Foreskin fibroblast (primary cell): ENCODE measurements at places on chromosomes 5 and 9.

GRCh38 chr9:128825923-128826700 is 3.5 kb downstream of the SPOUT1 start:
- DNase-seq = no peak

DNA sequence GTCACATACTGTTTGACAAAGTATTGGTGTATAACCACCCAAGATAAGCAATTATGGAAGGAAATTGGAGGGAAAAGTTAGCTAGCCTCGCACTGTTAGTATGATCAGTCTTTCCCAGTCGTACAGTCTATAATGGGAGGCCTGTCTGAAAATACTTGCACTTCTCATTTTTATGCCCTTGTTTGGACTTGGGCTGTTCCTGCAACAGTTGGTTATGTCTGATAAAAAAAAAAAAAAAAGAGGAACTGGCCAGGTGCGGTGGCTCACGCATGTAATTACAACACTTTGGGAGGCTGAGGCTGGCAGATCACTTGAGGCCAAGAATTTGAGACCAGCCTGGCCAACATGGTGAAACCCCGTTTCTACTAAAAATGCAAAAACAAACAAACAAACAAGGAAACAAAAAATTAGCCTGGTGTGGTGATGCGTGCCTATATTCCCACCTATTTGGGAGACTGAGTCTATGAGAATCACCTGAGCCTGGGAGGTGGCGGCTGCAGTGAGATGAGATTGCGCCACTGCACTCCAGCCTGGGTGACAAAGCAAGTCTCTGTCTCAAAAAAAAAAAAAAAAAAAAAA is 58.3 kb upstream of the ANKRD33B start:
- DNase-seq = no peak

DNA sequence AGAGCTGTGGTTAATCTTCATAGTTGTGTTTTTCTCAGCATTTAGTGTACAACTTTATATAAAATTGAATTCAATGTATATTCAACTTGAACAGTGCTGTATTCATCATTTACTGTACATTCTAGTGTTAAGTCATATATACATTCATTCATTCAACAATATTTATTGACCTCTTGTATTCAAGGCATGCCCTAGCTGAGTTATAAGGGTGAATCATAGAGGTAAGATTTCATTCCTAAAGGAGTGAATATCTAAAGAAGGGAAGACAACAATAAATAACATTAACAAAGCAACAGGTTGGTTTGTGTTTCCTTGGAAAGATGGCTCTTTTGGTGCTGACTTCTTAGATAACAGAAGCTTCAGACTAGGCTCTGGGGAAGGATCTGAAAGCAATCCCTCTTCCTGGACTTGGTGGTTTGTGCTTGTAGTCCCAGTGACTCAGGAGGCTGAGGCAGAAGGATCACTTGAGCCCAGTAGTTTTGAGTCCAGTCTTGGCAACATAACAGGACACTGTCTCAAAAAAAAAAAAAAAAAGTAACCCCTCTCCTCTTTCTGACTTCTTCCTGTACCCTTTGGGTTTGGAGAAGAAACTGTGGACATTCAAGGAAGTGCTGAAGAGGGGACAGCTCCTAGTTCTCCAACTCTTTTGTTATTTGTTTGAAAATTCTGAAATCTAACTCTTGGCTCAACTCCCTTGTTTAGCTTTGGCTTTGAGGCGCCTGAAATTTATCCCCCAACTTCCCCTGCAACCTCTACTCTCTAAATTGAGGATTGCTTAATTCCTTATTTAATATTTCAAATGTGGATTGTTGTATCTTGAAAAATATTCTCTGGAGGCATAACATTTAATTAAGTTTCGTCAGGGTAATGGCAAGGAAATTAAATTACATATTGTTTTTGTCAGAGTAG is 80.2 kb downstream of the OSTF1 start:
- DNase-seq = peak; percentile 8

GRCh38 chr9:90499761-90500160 is 142.9 kb downstream of the DIRAS2 start:
- DNase-seq = no peak

GRCh38 chr5:150612405-150612804 is 28.1 kb upstream of the SYNPO start:
- DNase-seq = no peak

DNA sequence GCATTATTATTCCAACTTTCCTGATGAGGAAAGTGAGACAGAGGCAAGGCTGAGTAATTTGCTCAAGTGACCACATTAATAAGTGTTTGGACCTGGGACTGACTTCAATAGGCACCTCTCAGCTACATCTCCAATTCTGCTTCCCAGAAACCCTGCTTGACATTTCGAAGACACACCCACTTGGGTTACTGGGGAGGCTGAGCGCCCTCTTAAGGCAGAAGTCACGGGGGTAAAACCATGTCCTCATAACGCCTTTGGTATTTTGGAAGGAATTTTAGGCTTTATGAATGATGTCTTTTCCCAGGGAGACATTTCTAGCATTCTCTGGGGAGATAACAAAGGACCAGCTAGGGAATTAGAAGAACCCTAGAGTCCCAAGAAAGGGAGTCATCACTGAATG is 53.3 kb downstream of the TRPC7 start:
- no peak for DNase-seq

- no peak for DNase-seq
Measured at GRCh38 chr5:175521313-175521833, 43.0 kb downstream of the SFXN1 start.

GRCh38 chr9:82354279-82354659 is 365.7 kb downstream of the SPATA31D1 start:
- peak; percentile 89 for DNase-seq

GRCh38 chr5:84290161-84290560 is 94.5 kb downstream of the EDIL3 start:
- no peak for DNase-seq

DNA sequence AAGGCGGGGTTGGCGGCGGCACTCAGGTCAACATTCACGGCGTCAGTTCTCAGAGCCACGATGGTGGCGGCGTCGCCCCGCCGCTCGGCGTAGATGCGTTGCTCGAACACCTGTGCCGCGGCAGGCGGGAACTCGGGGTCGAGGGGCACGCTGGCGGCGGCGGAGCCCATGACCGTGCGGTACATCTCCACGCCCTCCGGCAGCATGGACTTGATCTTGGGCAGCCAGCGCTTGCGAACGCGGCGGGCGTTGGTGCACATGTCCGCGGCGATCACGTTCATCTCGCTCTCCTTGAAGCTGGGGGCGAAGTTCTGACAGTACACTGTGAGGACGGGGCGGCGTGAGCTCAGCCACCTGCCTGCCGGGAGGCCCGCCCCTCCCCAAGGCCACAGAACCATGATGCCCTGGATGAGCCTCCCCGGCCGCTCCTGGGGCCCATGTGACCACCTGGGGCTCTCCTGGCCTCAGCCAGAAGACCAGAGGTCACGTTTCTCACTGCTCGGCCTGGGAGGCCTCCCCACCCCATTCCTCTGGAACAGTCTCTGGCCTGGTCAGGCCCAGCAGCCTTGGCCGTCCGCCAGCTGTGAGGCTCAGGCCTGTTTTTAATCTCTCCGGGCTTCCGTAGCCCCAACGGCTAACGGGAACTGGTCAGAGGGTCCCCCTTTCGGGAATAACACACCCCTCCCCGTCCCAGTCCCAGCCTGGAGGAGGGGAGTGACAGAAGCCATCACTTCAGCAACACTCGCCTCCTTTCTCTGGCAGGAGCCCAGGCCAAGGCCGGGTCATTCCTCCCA is 50.7 kb upstream of the UBAC1 start:
- DNase-seq = peak; percentile 85

DNA sequence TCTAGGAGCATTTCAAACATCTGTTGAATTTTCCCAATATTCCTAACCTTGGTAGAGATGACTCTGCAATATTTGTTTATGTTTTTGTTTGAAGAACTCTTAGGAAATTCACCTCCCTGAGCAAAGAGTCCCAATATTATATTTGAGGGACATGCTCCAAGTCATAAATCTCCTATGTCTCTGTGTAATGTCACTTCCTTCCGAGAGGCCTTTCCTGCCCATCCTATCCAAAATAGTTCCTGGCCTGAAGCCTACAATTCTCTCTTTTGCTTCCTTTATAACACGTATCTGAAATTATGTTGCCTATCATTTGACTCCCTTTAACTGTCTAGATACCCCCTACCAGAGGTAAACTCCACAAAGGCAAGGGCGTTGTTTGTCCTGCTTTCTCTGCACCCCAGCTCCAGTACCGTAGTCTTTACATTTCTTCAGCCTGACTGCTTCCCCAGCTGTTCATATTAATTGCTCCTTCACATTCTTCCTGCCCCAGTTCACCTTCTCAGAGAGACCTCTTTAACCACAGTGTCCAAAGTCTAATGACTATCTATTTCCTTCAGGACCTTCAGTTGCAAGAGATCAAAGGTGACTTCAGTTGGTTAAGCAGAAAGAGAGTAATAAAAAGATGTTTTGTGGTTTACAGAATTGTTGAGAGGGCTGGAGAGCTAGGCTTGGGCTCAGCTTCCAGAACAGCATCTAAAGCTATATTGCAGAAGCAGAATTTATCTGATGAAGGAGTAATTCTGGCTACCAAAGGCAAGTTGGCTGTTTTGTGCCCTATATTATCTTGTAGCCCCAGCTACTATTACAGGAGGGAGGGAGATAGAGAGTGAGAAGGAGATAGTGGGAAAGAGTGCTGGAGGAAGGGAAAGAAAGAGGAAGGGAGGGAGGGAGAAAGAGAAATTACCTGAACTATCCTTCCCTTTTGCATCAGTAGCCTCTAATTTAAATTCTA is 109.3 kb upstream of the TMEM161B start:
- DNase-seq = no peak

- no peak for DNase-seq
Measured at GRCh38 chr5:133344266-133344665, 268.1 kb downstream of the FSTL4 start.

DNA sequence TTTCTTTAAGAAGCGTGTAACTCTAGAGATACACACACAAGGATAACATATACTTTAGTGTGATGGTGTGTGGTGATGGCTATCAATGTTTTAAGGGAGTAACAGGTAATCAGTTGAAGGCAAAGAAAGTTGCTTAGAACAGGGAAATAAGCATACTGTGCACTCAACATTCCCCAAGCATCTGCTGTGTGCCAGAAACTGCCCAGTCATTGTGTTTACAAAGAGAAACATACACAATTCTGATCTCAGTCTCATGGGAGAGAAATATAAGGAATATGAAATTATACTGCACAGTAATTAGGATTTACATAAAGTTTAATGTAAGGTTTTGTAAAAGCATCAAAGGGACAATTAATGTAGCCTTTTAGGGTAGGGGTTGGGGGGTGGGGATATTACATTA is 224.1 kb upstream of the TYRP1 start:
- DNase-seq = no peak

- DNase-seq = peak; percentile 96
Measured at GRCh38 chr5:77893225-77893860, 117.2 kb upstream of the TBCA start.

- DNase-seq = no peak
Measured at GRCh38 chr9:132099741-132100407, 20.2 kb upstream of the MED27 start.

GRCh38 chr5:59328709-59329296 is 564.7 kb downstream of the PDE4D start:
- DNase-seq = peak; percentile 64

DNA sequence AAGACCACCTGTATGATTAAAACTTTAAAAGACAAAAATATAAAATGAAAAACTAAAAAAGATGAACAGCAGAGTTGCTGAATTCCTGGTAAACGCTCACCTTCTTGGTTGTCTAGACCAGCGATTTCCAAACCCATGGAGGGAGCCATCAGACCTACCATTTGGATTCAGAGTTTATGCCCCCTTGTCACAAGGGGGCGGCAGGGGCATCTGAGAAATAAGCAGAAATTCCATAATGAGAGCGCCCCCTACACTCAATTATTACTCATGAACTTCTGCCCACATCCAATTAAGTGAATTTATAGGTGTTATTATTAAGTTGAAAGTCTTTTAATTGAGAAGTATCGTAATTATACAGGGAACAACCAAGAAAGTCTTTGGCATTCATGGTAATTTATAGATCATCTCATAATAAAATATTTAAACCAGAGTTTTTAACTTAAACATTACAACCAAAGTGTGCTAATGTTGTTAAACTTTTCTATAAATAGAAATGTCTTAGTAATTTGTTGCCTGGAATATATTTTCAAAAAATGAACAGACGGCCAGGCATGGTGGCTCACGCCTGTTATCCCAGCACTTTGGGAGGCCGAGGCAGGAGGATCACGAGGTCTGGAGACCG is 35.2 kb upstream of the SPATA31C2 start:
- DNase-seq = peak; percentile 63

GRCh38 chr5:79076819-79077218 is 7.3 kb downstream of the BHMT2 start:
- peak; percentile 13 for DNase-seq
